HCT116 (cell line): ENCODE measurements at places on chromosomes 7 and 10. TPM values are rescaled to one million over a fixed set of nuclear protein-coding genes. Genes with fewer than 3 reads are reported as not detected.

Gene IFIT3
- 1.1 TPM for total RNA-seq

- H3K4me3 ChIP-seq, result no peak overlapping the region
- no peaks in the 10 kb centered on the region for H3K36me3 ChIP-seq
- H3K4me1 ChIP-seq, result peaks cover 22% of the 10 kb centered on the region
- no peak for DNase-seq
- H3K27me3 ChIP-seq, result no peaks in the 10 kb centered on the region
Measured at GRCh38 chr10:96645191-96645721, 58.4 kb upstream of the TM9SF3 start.

Gene GSAP
- total RNA-seq, result not detected

Gene LIPN
- total RNA-seq, result not detected

Gene GDF2
- total RNA-seq, result not detected

Gene FAM3C
- total RNA-seq, result 322 TPM

DNA sequence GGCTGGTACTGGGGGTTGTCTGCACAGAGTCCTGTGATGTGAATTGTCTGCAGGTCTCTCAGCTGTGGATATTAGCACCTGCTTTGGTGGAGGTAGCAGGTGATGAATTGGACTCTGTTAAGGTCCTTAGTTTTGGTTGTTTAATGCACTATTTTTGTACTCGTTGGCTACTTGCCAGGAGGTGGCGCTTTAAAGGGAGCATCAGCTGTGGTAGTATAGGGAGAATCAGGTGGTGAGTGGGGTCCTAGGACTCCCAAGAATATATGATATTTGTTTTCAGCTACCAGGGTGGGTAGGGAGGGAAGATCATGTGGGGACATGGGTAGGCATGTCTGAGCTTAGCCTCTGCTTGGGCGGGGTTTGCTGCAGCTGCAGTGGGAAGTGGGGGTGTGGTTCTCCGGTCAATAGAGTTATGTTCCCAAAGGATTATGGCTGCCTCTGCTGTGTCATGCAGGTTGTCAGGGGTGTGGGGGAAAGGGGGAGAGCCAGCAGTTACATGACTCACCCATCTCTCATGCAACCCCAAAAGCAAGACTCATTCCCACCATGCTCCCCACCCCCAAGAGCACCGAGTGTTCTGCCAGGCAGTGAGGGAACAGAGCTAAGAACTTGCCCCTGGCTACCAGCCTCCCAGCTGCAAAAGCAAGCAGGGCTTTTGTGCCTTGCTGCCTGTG is 53.7 kb upstream of the ZNF273 start:
- no peak overlapping the region for H3K4me3 ChIP-seq
- H3K27me3 ChIP-seq, result no peaks in the 10 kb centered on the region
- H3K36me3 ChIP-seq, result no peaks in the 10 kb centered on the region
- no peaks in the 10 kb centered on the region for H3K4me1 ChIP-seq
- DNase-seq, result no peak

DNA sequence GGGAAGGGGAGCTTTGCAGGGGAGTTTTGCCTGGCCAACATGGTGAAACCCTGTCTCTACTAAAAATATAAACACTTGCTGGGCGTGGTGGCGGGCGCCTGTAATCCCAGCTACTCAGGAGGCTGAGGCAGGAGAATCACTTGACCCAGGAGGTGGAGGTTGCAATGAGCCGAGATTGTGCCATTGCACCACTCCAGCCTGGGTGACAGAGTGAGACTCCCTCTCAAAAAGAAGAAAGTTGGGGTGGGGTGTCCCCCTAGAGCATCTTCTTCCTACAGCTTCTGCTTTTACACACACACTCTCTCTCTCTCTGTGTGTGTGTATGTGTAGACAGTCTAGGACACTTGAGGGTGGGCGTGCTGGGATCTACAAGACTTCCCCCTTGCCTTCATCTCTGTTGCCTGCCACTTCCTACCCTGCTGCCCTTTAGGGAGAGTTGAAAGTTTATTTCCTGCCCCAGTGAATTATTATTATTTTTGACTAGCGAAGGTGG is 21.7 kb downstream of the PLAU start:
- no peak for DNase-seq
- H3K27ac ChIP-seq, result peak overlapping the region; percentile 99
- H3K36me3 ChIP-seq, result no peaks in the 10 kb centered on the region
- H3K4me3 ChIP-seq, result peak overlapping the region; percentile 49
- H3K27me3 ChIP-seq, result no peaks in the 10 kb centered on the region

DNA sequence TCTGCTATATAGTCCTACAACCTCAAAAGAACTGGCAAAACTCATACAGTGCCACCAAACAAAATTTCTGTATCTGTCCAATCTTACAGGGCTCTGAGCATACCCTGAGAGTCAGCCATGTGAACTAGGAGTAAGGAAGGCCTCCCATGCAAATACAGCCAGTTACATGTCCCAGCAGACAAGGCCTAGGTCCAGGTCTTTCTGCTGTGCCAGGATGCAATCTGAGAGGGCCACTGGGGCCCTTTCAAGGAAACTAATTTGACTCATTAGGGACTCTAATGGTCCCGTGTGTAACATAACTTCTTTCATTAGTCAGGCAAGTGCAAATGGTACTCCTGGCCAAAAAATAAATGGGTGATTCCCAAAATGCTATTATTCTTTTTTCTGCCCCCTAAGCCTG is 17.9 kb upstream of the HIBADH start:
- no peaks in the 10 kb centered on the region for H3K27me3 ChIP-seq
- no peak overlapping the region for H3K27ac ChIP-seq
- peaks cover 19% of the 10 kb centered on the region for H3K4me1 ChIP-seq

DNA sequence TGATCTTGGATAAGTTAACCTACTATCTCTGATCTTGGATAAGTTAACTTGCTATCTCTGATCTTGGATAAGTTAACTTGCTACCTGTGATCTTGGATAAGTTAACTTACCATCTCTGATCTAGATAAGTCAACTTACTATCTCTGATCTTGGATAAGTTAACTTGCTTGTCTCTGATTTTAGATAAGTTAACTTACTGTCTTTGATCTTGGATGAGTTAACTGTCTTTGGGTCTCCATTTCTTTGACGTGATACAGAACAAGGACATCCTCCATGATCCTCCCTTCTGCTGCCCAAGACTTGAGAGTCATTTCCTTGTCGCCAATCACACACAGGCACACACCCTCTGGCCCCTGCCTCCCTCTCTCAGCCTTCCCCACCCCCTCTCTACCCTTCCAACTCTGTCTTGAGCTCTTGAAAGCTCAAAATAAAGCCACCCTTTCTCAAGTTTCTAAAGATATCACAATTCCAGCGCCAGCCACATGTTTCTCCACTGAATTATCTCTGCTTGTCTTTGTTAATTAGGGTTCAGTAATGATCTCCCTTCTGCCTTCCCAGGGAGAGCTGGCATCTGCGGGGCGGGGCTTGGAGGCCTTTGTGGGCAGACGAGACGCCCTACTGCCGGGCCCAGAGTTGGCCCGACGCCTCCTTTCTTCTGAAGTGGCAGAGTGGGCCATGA is 85.1 kb upstream of the GTF2I start:
- peak overlapping the region; percentile 13; the same call in 1 of the 2 replicates for H3K27ac ChIP-seq
- H3K36me3 ChIP-seq, result no peaks in the 10 kb centered on the region
- no peak for DNase-seq
- no peaks in the 10 kb centered on the region for H3K27me3 ChIP-seq

DNA sequence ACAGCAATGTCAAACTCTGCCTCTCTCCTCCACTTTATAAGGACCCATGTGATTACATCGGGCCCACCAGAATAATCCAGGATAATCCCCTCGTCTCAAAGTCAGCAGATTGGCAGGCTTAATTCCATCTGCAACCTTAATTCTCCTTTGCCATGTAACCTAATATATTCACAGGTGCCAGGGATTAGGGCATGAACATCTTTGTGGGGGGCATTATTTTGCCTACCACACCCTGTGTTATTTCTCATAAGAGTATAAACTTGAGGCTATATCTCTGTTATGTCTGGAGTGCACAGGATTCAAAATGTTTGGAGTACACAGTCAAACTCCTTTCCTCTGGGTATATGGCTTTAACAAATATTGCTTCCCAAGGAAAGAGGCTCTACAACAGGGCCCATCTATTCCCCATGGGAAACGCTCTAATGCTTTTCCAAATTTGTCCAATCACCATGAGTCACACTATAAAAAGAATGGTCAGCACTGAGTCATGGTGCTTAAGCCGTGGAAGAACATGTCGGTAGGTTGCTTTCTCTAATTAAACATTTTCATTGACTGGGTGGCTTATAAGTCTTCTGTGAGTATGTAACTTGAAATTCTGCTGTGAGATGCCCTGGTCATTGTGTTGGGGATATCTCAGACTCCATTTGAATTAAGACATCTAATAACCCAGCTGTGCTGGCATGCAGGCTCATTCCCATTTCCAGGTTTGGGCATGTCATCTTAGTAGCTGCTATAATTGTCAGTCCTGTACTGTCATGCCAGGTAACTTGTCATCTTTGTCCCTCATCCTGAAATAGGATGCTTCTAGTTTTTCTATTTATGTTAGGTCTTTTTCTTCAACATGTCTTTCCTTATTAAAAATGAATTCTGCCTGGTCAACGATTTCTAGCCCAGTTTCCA is 11.5 kb upstream of the AKR1B10 start:
- peak; percentile 68 for DNase-seq
- H3K36me3 ChIP-seq, result no peaks in the 10 kb centered on the region
- H3K4me3 ChIP-seq, result peak overlapping the region; percentile 32; the same call in 1 of the 2 replicates
- H3K27me3 ChIP-seq, result no peaks in the 10 kb centered on the region; the same call in 1 of the 2 replicates
- H3K27ac ChIP-seq, result peak overlapping the region; percentile 39; the same call in 1 of the 2 replicates

DNA sequence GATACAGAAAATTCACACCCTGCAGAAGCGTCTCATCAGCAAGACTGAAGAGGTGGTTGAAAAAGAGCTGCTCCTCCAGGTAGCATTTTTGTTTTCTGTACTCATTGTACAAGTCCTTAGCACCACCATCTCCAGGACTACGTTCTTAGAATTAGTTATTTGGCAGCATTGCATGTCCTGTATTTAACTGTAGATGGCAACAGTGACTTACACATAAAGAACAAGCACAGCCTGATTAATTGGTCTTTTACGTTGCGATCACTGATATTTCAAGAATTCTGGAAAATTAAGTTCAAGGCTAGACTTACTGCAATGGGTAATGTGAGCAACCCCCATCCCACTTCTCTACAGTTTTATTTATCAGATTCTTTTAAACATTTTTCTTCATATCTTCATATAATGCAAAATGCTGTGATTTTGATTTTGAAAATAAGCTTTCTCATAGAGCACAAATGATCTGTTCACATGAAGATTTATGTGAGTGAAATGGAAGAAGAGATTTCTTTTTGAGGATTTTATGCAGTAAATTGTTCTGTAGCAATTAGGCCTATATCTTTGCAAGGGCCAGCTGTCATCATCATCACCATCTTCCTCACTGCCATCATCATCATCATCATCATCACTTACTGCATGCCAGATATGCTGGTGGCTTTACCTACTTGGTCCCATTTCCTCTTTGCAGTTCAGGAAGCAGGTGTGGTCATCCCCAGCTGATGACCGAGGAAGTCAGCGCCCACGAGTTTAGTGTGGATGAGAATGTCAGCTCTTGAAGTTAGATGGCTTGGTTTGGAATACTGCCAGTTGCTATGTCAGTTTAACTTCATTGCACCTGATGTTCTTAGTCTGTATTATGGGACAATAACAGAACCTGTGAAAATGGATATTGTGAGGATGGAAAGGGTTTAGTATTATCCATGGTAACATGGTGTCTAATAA is 53.4 kb downstream of the CFAP58 start:
- H3K4me1 ChIP-seq, result no peaks in the 10 kb centered on the region
- peak; percentile 57 for DNase-seq
- H3K36me3 ChIP-seq, result no peaks in the 10 kb centered on the region

GRCh38 chr7:116836911-116837310 is 25.5 kb upstream of the CAPZA2 start:
- H3K27me3 ChIP-seq, result no peaks in the 10 kb centered on the region
- H3K36me3 ChIP-seq, result no peaks in the 10 kb centered on the region
- H3K27ac ChIP-seq, result no peak overlapping the region
- peak; percentile 54 for DNase-seq

- H3K4me3 ChIP-seq, result no peak overlapping the region
- H3K4me1 ChIP-seq, result no peaks in the 10 kb centered on the region
- H3K27ac ChIP-seq, result no peak overlapping the region
- DNase-seq, result peak; percentile 57
- no peaks in the 10 kb centered on the region for H3K36me3 ChIP-seq
Measured at GRCh38 chr10:35635576-35635975, 6.5 kb downstream of the FZD8 start.

Gene FAM25A
- total RNA-seq, result 2.7 TPM

- DNase-seq, result no peak
- no peaks in the 10 kb centered on the region for H3K36me3 ChIP-seq
- H3K27me3 ChIP-seq, result peaks cover 2% of the 10 kb centered on the region; the same call in 1 of the 2 replicates
- H3K4me3 ChIP-seq, result no peak overlapping the region
- H3K27ac ChIP-seq, result no peak overlapping the region
Measured at GRCh38 chr7:142874409-142874808, 11.1 kb downstream of the TRPV6 start.

DNA sequence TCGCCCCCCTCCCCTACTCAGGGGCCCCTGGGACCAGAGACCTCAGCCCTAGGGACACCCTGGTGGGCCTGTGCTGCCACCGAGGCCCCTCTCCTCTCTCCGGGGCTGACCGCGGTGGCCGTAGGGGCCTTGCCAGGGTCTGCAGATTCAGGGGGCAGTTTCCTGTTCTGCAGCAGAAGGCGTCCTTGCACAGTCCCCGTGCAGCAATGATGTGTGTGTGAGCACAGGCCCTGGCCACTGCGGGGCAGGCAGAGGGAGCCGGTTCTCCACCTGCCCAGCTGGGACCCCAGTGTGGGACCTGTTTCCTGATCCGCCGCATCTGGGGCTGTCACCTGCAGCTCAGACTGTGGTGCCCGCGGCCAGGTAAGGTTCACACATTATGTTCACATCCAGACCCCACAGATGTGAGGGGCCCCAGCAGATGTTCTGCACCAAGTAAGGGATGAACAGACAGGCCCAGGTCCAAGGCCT is 60.7 kb upstream of the DNAJB6 start:
- H3K36me3 ChIP-seq, result no peaks in the 10 kb centered on the region; the same call in 1 of the 2 replicates
- no peaks in the 10 kb centered on the region for H3K27me3 ChIP-seq
- peaks cover 7% of the 10 kb centered on the region; the same call in 1 of the 2 replicates for H3K4me1 ChIP-seq
- DNase-seq, result no peak

Gene PTPRZ1
- 0.25 TPM for total RNA-seq

GRCh38 chr7:99218406-99219184 is 10.7 kb upstream of the KPNA7 start:
- no peak overlapping the region for H3K4me3 ChIP-seq
- H3K4me1 ChIP-seq, result no peaks in the 10 kb centered on the region
- no peak for DNase-seq

GRCh38 chr10:15141136-15142054 is 27.1 kb downstream of the NMT2 start:
- no peak overlapping the region for H3K27ac ChIP-seq
- no peak for DNase-seq
- H3K4me1 ChIP-seq, result no peaks in the 10 kb centered on the region
- no peak overlapping the region for H3K4me3 ChIP-seq
- H3K27me3 ChIP-seq, result no peaks in the 10 kb centered on the region
- H3K36me3 ChIP-seq, result peaks cover 6% of the 10 kb centered on the region

Gene C10orf67
- not detected for total RNA-seq

Gene CPN1
- total RNA-seq, result 0.12 TPM
